NCI-H146 (cell line): ENCODE measurements at places on chromosomes 7 and 10.
A peak's percentile ranks its signal among the peaks of the same experiment; 100 is the strongest.

GRCh38 chr10:80477-81105, 31.5 kb upstream of the TUBB8 start:
- DNase-seq = no peak

DNA sequence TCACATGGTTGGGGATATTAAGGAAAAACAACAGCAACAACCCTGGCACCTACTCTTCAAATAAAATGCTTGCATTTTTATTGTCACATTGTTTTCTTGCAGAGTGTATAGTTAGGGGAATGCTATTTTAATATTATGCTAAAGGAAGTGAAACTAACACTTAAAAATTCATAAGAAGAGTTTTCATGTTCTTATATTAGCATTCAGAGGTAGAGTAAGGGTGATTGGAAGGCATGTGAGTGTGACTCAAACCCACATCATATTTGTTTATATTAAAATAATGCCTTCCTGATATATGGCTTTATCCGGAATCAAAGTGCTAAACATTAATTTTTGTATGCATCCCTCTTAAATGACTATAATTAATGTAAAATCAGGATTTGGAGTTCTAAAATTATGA, 59.8 kb upstream of the TES start:
- DNase-seq = no peak

DNA sequence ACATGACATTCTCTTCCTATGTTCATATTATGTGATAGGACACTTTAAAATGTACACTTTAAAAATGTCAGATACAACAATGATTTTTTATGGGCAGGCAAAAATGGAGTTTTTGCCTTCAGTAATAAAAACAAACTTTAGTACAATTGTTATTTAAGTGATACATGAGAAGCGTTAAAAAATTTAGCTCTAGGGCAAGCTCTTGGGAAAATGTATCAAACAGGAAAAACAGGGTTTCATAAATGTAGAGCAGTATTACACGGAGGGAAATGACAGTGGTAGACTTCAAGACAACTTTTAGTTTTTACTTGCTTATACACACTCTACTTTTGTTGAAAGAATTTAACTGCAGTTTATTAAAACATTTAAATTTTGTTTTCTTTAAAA, 1.5 kb downstream of the FHIP2A start:
- DNase-seq = no peak

GRCh38 chr7:97735075-97735474, 3.2 kb downstream of the TAC1 start:
- no peak for DNase-seq

GRCh38 chr7:27948861-27949260, 208.9 kb downstream of the TAX1BP1 start:
- DNase-seq = no peak

DNA sequence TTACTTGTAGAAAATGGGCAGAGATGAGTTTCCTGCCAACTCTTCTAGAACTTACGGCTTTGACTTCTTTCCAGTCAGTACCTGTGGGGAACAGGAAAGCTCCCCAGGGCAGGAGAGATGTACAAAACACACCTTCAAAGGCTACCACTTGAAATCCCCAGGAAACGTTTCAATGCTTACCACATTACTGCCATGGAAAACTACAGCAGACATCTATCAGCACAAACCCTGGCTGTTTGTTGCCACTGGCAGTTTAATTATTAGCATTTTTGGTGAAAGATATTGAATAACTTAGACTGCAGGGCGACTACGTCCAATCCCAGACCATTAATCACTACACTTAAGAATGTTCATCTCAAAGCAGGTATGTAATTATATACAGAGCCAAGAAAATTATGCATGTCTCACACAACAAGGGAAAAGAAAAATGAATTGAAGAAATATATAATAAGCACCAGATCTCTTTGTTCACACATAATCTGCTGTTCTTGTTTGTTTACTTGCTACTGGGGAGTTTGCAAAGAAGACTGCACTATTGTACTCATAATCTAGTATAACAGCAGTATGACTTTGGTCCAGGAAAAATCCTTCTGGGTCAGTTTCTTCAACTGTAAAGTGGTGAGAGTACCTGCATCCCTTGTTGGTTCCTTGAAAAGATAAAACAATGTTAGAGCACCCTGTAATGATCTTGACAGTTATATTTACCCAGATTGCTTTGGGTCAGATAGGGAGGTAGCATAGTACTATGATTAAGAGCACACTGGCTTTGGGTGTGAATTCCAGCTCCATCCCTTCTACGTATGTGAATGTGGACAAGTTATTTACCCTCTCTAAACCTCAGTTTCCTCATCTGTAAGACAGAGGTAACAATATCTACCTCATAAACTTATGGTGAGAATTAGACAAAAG, 138.3 kb downstream of the DOCK4 start:
- DNase-seq = no peak

- no peak for DNase-seq
Observed at GRCh38 chr7:41164440-41164839, 538.5 kb downstream of the INHBA start.

DNA sequence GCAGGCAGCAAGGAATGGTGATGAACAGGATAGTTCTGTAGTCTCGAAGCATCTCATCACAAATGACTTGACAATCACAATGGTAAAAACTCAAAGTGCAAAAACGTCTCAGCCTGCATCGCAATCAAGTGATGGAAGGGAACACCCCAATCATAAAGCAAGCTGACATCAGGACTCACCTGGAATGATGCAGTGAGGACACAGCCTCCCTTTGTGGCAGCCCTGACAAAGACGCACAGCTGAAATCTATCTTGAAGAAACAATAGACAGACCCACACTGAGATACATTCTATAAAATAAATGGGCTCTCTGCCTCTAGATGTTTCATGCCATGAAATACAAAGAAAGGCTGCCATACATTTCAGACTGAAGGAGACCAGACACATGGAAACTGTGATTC, 748.0 kb upstream of the IGFBP3 start:
- DNase-seq = no peak

- no peak for DNase-seq
Observed at GRCh38 chr7:5838761-5839500, 41.7 kb upstream of the OCM start.

- no peak for DNase-seq
Observed at GRCh38 chr7:31890766-31891165, 179.4 kb downstream of the PDE1C start.

- no peak for DNase-seq
Observed at GRCh38 chr7:92824901-92825480, 11.4 kb downstream of the CDK6 start.

GRCh38 chr7:112260911-112261310, 54.4 kb downstream of the ZNF277 start:
- DNase-seq = no peak

GRCh38 chr10:42979721-42980467, 97.0 kb upstream of the RET start:
- peak; percentile 75 for DNase-seq

GRCh38 chr10:62459072-62459471, 84.9 kb downstream of the ZNF365 start:
- no peak for DNase-seq

- no peak for DNase-seq
Observed at GRCh38 chr7:113366122-113366521, 247.8 kb upstream of the SMIM30 start.

DNA sequence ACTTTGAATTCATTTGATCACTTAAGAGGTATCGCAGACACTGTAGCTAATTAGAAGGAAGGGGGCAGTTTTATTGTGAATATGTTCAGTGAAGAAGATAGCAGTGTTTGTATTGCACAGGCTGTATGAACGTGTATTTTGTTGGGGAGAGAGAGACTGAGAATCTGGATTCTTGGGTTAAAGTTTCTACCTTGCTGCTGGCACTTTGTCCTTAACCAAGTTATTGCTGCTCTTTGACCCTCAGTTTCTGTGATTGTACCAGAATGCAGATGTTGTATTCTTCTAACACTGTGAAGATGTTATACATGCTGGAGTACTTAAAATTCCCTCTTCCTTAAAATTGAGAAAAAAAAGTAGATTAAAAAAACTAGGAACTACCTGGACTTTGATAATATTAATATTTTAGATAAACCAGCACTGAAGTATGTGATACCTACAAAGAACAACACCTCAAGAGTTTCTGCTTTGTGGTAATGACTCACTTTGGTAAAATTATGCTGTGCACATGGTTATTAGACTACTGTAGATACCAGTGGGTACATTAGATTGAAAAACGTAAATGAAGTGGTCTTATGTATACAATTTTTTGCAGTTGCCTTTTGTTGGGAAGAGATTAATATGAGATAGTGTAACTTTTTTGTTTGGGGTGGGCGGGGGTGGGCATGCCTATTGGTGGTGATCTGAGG, 321.3 kb downstream of the AUTS2 start:
- no peak for DNase-seq

DNA sequence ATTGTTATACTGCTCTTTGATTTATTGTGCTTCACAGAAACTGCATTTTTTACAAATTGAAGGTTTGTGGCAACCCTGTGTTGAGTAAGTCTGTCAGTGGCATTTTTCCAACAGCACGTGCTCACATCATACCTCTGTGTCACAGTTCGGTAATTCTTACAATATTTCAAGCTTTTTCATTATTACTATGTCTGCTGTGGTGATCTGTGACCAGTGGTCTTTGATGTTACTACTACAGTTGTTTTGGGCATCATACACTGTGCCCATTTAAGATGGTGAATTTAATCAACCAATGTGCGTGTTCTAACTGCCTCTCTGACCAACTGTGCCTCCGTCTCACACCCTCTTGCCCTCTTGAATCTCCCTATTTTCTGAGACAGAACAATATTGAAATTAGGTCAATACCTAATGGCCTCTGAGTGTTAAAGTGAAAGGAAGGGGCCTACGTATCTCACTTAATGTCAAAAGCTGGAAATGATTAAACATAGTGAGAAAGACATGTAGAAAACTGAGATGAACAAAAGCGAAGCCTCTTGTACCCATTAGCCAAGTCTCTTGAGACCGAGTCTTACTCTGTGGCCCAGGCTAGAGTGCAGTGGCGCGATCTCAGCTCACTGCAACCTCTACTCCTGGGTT, 20.2 kb upstream of the ASL start:
- no peak for DNase-seq

DNA sequence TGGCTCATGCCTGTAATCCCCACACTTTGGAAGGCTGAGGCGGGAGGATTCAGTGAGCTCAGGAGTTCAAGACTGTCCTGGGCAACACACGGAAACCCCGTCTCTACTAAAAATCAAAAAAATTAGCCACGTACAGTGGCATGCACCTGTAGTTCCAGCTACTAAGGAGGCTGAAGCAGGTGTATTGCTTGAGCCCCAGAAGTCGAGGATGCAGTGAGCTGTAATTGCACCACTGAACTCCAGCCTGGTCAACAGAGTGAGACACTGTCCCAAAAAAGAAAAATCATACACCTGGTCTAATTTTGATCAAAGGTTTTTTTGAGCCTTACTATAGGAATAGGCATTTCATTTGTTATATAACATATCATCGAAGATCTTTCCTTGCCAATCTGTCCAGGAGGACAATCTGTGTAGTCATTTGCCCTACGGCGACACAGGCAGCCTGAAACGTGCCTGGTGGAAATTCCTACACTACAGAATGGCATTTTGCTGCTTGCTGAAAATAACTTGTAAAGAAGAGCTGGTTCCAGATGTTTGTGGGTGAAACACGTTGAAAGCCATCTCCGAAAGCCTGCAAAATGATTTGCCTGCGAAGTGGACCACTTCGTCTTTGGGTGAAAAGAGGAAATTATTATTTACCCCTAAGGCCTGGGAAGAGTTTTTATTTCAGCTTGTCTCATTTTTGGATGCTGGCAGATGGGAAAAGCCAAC, 31.3 kb upstream of the GDI2 start:
- no peak for DNase-seq

GRCh38 chr10:124222988-124223710, 129.8 kb upstream of the CHST15 start:
- no peak for DNase-seq

GRCh38 chr10:21534604-21535493, 817 bp downstream of the MLLT10 start:
- DNase-seq = peak; percentile 85

GRCh38 chr10:14160299-14160698, 170.4 kb downstream of the FRMD4A start:
- no peak for DNase-seq

DNA sequence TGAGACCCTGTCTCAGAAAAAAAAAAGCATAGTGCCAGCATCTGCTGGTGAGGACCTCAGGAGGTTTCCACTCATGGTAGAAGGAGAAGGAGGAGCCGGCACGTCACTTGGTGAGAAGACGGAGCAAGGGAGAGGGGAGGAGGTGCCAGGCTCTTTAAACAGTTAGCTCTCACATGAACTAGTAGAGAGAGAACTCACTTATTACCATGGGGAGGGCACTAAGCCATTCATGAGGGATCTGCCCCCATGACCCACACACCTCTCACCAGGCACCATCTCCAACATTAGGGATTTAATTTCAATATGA, 62.9 kb upstream of the VKORC1L1 start:
- no peak for DNase-seq

DNA sequence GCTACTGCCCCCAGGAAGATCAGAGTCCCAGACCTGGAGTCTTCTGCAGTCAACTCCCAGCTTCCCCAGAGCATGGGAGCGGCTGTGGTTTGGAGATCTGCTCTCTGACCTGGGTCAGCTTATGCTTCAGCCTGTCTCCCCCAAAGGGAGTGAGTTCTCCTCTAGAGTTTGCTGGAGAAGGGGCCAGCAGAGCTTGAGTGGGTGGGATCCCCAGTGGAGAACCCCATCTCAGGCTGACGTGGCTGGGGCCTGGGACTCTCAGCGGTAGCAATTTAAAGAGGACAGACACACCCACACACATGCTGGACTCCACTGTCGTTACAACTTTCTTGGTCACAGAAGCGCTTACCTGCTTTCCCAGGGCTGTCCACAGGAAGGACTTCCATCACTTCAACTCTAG, 6.3 kb downstream of the UNC5B start:
- DNase-seq = no peak

- peak; percentile 1 for DNase-seq
Observed at GRCh38 chr7:46215987-46216567, 295.0 kb upstream of the IGFBP3 start.

- no peak for DNase-seq
Observed at GRCh38 chr7:107715531-107715930, 28.4 kb upstream of the CBLL1 start.

DNA sequence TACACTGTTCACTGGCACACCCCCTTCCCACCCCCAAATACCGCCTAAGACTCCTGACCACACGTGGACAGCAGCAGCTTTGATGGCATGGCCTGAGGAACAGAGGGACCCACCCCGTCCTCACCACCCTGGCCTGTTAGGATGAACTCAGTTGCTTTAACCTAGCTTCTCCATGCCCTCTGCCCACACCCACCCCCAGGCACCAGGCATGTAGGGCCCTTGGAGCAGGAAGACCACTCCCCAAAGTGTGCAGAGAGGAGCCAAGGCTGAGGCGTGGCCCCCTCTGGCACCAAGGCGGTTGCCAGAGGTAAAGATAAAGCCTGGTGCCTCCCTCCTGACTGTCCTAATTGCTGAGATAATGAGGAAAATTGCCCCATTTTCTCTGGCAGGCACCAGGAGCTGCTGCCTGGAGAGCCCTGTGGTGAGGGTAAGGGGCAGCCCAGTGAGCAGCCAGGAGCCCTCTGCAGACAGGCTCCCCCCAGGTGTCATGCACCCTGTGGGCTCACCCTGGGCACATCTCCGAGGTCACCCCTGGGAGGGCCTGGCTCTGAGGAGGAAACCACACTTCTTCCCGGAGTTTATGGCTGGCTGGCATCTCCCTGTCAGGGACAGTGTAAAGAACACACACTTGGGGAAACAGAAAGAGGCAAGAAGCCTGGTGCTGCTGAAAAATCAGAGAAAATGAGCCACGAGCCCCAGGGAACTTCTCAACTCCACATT, 47.7 kb downstream of the LRRC20 start:
- peak; percentile 78 for DNase-seq
